Activated T-helper 17 cell treated with anti-CD3 and anti-CD28 coated beads, Interleukin-2, amount 50 U/mL, for 72 hours (primary cell): ENCODE measurements at places on chromosomes 13 and 19. TPM values are rescaled to one million over a fixed set of nuclear protein-coding genes. Genes with fewer than 3 reads are reported as not detected.
A peak's percentile ranks its signal among the peaks of the same experiment; 100 is the strongest.

DNA sequence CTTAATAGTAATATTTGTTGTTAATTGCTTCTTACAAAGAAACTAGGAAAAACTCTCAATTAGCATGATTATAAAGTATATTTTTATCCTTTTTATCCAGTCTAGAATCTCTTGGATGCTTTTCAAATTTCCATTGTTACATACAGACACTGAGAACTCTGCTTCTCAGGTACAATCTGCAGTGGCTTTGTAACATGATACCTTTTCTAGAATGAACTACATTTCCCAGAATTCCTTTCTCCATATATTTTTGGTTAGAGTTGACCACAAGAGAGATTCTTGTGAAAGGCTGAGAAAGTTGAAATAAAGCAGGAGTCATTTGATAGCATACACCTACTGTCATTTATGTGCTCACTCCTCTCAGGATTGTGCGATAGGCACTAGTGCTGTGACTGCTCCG is 148.6 kb downstream of the SLITRK6 start:
- ATAC-seq: no peak

- no peak for ATAC-seq
These were observed 54.3 kb downstream of the NWD1 start for GRCh38 chr19:16773939-16774338.

Gene ZNF667
- total RNA-seq: not detected

GRCh38 chr19:3670796-3671679 is 29.2 kb downstream of the PIP5K1C start:
- peak; percentile 73 for ATAC-seq

DNA sequence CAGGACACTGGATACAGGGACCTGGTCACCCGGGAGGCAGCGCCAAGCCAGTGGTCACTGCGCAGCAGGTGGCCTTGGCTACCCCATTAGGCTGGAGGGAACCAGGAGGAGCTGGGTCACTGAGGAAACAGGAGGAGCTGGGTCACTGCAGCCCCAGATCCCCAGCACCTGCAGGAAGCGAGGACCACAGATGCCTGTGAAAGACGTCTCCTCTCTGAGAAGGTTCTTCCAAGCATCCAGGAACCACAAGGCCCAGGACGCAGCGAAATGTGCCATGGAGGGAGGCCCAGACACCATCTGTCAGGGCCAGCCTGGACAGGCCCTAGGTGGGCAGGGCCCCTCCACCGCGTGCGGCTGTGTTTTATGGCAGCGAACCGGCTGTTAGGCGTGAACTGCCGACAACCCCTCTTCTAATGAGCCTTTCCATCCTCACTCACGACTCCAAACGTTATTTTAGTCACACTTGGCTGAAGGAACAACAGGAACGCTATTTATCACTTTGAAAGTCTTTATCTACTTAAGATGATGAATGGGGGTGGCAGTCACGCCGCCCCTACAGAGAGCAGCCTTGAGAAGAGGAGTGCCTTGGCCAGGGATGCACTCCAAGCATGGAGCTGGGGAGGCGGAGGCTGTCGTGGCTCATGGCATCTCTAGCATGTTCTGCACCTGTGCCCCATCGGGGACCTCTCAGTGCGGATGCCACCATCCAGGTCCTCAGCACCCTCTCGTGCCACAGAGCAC is 53.3 kb downstream of the CEBPG start:
- ATAC-seq: no peak

DNA sequence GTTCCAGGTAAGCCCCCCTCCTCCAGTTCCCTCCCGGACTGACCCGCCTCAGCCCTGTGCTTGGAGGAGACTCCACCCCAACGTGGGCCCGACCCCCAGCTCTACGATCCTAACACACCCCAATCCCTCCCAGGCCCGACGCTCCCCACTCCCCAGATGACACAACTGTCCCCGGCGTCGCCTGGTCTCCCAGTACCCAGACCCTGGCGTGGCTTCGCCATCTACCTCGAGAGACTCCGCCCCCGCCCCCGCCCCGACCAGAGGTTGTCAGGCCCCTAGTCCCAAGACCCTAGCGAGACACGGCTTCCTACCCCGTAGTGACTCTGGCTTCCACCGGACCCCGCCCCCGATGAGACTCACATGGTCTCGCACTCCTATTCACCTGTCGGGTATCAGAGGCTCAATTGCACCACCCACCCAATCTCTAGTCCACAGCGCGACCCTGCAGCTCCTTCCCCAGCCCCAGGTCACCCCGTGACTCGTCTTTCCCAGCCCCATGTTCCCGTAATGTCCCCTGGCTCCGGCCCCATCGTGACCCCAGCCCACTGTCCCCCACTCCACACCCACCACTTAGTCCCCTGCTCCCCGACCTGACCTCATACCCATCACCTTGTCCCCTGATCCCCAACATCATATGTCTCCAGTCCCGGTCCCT is 2.9 kb downstream of the CD37 start:
- ATAC-seq: no peak

GRCh38 chr13:48158290-48158689 is 63.4 kb upstream of the MED4 start:
- ATAC-seq: no peak

DNA sequence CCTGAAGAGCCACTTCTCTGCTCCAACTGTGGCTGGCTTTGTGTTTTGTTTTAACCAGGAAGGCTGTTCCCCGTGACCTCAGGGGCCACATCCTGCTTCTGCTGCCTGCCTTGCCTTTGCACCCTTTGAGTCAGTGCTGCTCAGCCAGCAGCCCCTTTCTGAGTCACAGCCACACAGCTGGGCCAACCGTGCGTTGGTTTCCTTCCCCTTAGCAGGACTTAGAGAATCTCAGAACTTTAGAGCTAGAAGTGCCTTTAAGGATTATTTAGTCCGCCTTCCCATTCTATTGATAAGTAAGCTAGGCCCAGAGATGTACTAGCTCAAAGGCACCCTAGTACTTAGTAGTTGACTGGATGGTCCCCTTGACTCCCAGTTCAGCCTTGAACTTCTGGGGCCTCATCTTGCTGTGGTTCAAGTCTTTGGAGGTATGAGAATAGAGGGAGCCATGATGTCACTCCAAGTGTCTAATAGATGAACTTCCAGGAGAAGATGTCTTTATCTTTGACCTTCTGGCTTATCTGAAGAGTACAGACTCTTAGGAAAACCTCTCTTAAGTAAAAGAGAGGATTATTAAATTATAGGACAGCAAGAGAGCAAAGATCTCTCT is 8.0 kb downstream of the RGCC start:
- peak; percentile 85 for ATAC-seq

Gene LHB
- total RNA-seq: not detected

- ATAC-seq: no peak
These were observed 34.1 kb upstream of the POU2F2 start for GRCh38 chr19:42166316-42166715.

Gene SRRM5
- total RNA-seq: 0.74 TPM

Gene ASF1B
- total RNA-seq: 73.7 TPM

Gene MBD3L1
- not detected for total RNA-seq

GRCh38 chr13:60351326-60351725 is 45.7 kb upstream of the TDRD3 start:
- ATAC-seq: no peak
